ENCODE measurements at places on chromosomes 7 and 10. TPM values are rescaled to one million over a fixed set of nuclear protein-coding genes. Genes with fewer than 3 reads are reported as not detected.
A peak's percentile ranks its signal among the peaks of the same experiment; 100 is the strongest.

The RAB18 gene
- 19.0 TPM for polyA plus RNA-seq

The ASZ1 gene
- not detected for polyA plus RNA-seq

The RAPGEF5 gene
- polyA plus RNA-seq: 17.1 TPM

The PTPRN2 gene
- 24.2 TPM for polyA plus RNA-seq

The EPC1 gene
- polyA plus RNA-seq: 39.2 TPM

The GPR146 gene
- polyA plus RNA-seq: 15.9 TPM

The GPC2 gene
- 0.76 TPM for polyA plus RNA-seq

The PLAC9 gene
- polyA plus RNA-seq: not detected

The RADIL gene
- polyA plus RNA-seq: 0.05 TPM

The CDH23 gene
- polyA plus RNA-seq: 0.13 TPM

The PGAM2 gene
- polyA plus RNA-seq: 0.18 TPM

The CNNM1 gene
- 4.3 TPM for polyA plus RNA-seq

The CNTNAP2 gene
- polyA plus RNA-seq: 0.42 TPM

The CTAGE4 gene
- polyA plus RNA-seq: not detected

The PRRT4 gene
- polyA plus RNA-seq: not detected

The DOCK4 gene
- 17.4 TPM for polyA plus RNA-seq

The CHST3 gene
- polyA plus RNA-seq: 8.1 TPM

The UNC5B gene
- polyA plus RNA-seq: 0.07 TPM

The PDE6C gene
- not detected for polyA plus RNA-seq

The IKZF1 gene
- not detected for polyA plus RNA-seq

The DPCD gene
- polyA plus RNA-seq: 22.7 TPM

The ZNF438 gene
- 0.98 TPM for polyA plus RNA-seq

GRCh38 chr10:132223156-132223590 lies 36.4 kb downstream of the DPYSL4 start:
- H3K4me1 ChIP-seq: no peaks in the 10 kb centered on the region
- no peak overlapping the region for H3K27ac ChIP-seq
- DNase-seq: peak; percentile 75
- no peaks in the 10 kb centered on the region for H3K36me3 ChIP-seq

GRCh38 chr10:66924674-66925345 lies 1.0 kb upstream of the LRRTM3 start:
- peaks cover 10% of the 10 kb centered on the region for H3K27me3 ChIP-seq
- no peaks in the 10 kb centered on the region for H3K36me3 ChIP-seq
- H3K27ac ChIP-seq: no peak overlapping the region
- no peak for DNase-seq
- H3K4me1 ChIP-seq: no peaks in the 10 kb centered on the region

- H3K27ac ChIP-seq: no peak overlapping the region
- DNase-seq: no peak
- H3K27me3 ChIP-seq: 0 out of 2 replicates have a peak, but pooled peaks cover 5% of the 10 kb centered on the region
- no peaks in the 10 kb centered on the region for H3K36me3 ChIP-seq
- H3K4me1 ChIP-seq: 0 out of 2 replicates have a peak, but pooled peaks cover 8% of the 10 kb centered on the region
- no peak overlapping the region for H3K4me3 ChIP-seq
Measured at GRCh38 chr10:110421512-110422138, 76.1 kb upstream of the DUSP5 start.

- peaks cover 2% of the 10 kb centered on the region for H3K27me3 ChIP-seq
- DNase-seq: no peak
- H3K4me3 ChIP-seq: no peak overlapping the region
- H3K4me1 ChIP-seq: peaks cover 20% of the 10 kb centered on the region
- no peaks in the 10 kb centered on the region for H3K36me3 ChIP-seq
- H3K27ac ChIP-seq: no peak overlapping the region
Measured at GRCh38 chr10:34078017-34078744, 736.9 kb downstream of the PARD3 start.

GRCh38 chr10:12195281-12195602 lies 449 bp downstream of the NUDT5 start:
- H3K36me3 ChIP-seq: peaks cover 11% of the 10 kb centered on the region
- H3K4me3 ChIP-seq: peak overlapping the region; percentile 91
- peak overlapping the region; percentile 92 for H3K27ac ChIP-seq

- H3K27ac ChIP-seq: no peak overlapping the region
- no peaks in the 10 kb centered on the region for H3K36me3 ChIP-seq
Measured at GRCh38 chr7:27553273-27553672, 109.4 kb downstream of the HIBADH start.

DNA sequence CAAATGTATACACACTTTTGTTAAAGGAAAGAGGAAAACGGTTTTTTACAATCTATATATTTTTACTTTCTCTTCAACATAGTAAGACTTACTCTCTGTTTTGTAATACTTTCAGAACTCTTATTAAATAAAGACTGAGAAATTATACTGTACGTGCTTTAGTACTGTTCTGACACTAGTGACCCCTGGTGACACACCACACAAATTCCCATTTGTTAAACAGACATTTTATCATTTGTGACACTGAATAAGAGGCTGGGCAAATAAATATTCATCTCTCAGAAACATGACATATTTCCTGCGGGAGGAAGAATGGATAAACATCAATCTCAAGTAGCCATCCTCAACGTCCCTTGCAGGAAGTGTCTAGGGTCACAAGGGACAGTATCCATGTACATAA lies 68.9 kb upstream of the ZNF33B start:
- no peaks in the 10 kb centered on the region for H3K27me3 ChIP-seq
- no peaks in the 10 kb centered on the region for H3K36me3 ChIP-seq
- no peaks in the 10 kb centered on the region for H3K4me1 ChIP-seq
- DNase-seq: no peak
- H3K27ac ChIP-seq: no peak overlapping the region
- H3K4me3 ChIP-seq: no peak overlapping the region

- no peak overlapping the region for H3K27ac ChIP-seq
- no peaks in the 10 kb centered on the region for H3K27me3 ChIP-seq
- DNase-seq: no peak
- no peaks in the 10 kb centered on the region for H3K4me1 ChIP-seq
- no peak overlapping the region for H3K4me3 ChIP-seq
Measured at GRCh38 chr7:43554423-43554822, 28.5 kb upstream of the STK17A start.

DNA sequence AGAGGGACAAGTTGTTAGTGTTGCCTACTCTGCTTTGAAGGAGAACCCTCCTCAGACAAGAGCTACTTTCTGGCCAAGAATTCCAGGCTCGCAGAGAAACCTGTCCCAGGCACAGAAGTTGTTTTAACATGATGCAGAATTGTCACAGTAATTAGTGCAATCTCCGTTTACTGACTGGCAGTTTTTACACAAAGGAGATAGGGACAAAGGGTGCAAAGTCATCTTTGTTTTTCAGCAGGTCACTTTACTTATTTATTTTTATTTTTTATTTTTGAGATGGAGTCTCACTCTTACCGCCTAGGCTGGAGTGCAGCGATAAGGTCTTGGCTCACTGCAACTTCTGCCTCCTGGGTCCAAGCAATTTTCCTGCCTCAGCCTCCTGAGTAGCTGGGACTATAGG lies 12.3 kb downstream of the TCF7L2 start:
- no peak overlapping the region for H3K27ac ChIP-seq
- no peak for DNase-seq
- no peaks in the 10 kb centered on the region for H3K27me3 ChIP-seq
- peaks cover 74% of the 10 kb centered on the region for H3K4me1 ChIP-seq

DNA sequence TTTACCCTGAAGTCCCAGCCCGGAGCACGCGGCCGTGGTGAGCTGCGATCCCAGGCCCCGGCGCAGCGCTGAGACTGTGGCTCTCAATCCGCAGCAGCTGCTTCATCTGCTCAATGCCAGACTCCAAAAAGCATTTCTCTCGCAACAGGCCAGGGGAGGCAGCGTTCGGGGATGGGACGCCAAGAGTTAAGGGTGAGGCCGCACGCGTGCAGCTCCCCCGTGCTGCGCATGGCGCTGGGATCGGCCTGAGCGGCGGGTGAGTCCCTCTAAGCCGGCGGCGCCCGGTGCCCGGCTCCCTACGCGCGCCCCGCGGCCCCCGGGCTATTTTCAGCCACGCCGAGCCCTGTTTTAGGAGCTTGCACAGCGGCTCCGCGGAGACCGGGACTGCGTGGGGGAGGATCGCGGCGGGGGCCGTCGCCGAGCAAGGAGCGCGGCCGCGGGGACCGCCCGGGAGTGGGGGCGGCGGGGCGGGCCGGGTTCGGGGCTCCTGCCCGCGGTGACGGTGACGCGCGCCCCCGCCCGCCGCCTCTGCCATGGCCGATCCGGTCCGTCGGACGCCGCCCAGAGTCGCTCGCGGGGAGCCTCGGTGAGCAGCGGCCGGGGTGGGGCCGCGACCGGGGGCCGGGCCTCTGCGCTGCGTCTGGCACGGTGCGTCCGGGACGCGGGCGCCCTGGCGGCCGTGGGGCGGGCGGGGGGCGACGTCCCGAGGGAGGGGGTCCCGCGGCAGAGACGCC lies 29.4 kb upstream of the JAKMIP3 start:
- H3K4me1 ChIP-seq: no peaks in the 10 kb centered on the region
- H3K27ac ChIP-seq: no peak overlapping the region
- DNase-seq: no peak
- peaks cover 84% of the 10 kb centered on the region for H3K27me3 ChIP-seq
- no peaks in the 10 kb centered on the region for H3K36me3 ChIP-seq

DNA sequence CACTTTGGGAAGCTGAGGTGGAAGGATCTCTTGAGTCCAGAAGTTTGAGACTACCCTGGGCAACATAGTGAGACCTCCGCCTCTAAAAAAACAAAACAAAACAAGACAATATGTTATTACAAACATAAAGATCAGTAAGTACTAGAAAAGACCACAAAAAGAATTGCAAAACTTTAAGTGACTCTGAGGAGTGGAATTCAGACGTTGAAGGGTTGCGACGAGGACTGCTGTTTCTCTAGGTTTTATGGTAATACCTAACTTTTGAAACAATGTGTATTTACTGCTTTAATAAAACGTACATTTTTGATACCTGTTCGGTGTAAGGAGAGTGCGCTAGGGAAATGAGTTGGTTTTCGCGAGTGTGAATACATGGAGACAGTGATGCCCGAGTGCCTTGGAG lies 250.4 kb downstream of the GATA3 start:
- peaks cover 8% of the 10 kb centered on the region for H3K27me3 ChIP-seq
- H3K4me3 ChIP-seq: no peak overlapping the region
- H3K36me3 ChIP-seq: no peaks in the 10 kb centered on the region
- no peak overlapping the region for H3K27ac ChIP-seq

- no peaks in the 10 kb centered on the region for H3K27me3 ChIP-seq
- H3K36me3 ChIP-seq: no peaks in the 10 kb centered on the region
- no peak for DNase-seq
- H3K4me1 ChIP-seq: no peaks in the 10 kb centered on the region
- no peak overlapping the region for H3K4me3 ChIP-seq
Measured at GRCh38 chr10:28127881-28128280, 129.0 kb upstream of the ODAD2 start.

DNA sequence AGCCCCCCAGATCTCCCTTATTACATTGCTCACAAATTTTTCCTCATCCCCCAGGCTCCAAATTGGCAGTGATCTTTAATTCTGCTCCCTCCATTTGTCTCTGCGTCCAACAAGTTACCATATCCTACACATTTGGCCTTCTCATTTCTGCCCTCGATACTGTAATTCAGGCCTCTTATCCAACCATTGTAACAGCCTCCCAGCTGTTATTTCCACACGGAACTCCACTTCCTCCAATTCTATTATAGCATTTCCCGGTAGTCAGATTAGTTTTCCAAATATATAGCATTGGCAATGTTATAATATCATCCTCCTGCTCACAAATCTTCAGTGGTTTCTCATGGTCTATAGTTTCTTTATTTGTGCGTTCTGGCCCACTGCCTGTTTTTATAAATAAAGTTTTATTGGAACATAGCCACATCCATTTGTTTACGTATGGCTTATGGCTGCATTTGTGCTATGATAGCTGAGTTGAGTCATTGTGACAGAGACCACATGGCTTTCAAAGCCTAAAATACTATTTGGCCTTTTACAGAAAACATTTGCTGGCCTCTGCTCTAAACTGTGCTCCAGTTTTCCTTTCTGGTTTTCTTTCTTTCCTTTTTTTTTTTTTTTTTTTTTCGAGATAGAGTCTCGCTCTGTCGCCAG lies 126.5 kb upstream of the ZNF438 start:
- no peak for DNase-seq
- H3K4me3 ChIP-seq: no peak overlapping the region
- H3K27me3 ChIP-seq: peaks cover 7% of the 10 kb centered on the region
- no peaks in the 10 kb centered on the region for H3K36me3 ChIP-seq
- H3K4me1 ChIP-seq: no peaks in the 10 kb centered on the region
- H3K27ac ChIP-seq: no peak overlapping the region

DNA sequence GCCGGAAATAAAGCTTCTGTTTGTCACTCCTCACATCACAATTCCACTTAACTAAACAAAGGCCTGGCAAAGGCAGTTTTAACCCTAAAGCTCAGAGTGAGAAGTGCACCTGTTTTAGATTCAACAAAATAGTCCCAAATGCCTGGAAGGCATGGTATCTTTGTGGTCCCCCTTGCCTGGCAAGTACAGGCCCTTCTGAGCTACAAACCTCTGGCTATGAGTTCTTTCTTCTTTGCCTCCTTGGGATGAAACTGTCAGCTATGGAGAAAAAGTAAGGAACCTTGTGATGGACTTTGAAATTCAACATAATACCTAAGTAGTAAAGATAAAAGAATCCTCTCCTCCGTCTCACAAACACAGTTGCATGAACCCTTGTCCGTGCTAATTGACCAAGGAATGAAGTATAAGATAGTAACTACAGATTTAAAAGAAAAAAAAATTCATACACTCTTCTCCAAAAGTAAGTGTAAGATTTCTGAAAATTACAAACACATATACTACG lies 244.5 kb upstream of the ETV1 start:
- H3K27me3 ChIP-seq: no peaks in the 10 kb centered on the region
- DNase-seq: no peak
- H3K27ac ChIP-seq: no peak overlapping the region
- H3K4me3 ChIP-seq: no peak overlapping the region
- no peaks in the 10 kb centered on the region for H3K4me1 ChIP-seq

GRCh38 chr10:85047979-85048378 lies 719.6 kb downstream of the CCSER2 start:
- DNase-seq: no peak
- no peaks in the 10 kb centered on the region for H3K36me3 ChIP-seq
- no peak overlapping the region for H3K4me3 ChIP-seq
- no peaks in the 10 kb centered on the region for H3K27me3 ChIP-seq
- no peak overlapping the region for H3K27ac ChIP-seq

DNA sequence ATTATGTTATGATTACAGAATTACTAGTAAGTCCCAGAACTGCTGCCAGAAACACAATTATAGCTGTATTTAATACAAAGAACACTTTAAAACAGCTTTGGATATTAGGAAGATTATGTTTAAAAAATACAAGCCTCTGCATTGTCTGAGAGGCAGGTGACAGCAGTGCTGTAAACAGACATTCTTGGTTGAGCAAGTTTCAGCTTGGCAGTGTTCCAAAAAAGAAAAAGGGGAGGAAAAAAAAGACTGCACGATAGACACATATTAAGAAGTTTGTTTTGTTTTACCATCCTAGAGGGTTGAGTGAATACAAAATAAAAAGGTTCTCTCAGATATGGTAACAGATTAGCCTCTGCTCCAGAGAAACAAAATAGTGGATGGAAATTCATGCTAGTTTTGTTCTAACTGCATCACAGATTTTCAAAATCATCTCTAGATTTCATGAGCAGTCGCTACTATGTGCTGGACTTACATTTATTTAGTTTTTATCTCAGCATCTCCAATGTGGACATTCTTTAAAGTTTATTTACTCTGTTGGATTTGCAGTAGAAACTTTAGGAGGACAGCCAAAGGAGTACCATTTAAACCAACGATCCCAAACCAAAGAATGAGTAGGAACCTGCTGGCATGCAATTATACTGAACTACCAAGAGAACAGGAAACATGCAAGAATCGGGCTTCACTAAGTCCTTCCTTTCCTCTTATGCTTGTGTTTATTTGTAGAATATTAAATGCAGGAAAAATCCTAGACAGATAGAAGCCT lies 9.0 kb downstream of the FAM204A start:
- H3K27ac ChIP-seq: no peak overlapping the region
- H3K27me3 ChIP-seq: no peaks in the 10 kb centered on the region
- H3K36me3 ChIP-seq: peaks cover 7% of the 10 kb centered on the region
- no peaks in the 10 kb centered on the region for H3K4me1 ChIP-seq
- H3K4me3 ChIP-seq: no peak overlapping the region
